ENCODE measurements at places on chromosomes 7 and 10.

GRCh38 chr10:99917963-99918825, 91.6 kb downstream of the DNMBP start:
- DNase-seq = peak; percentile 28

DNA sequence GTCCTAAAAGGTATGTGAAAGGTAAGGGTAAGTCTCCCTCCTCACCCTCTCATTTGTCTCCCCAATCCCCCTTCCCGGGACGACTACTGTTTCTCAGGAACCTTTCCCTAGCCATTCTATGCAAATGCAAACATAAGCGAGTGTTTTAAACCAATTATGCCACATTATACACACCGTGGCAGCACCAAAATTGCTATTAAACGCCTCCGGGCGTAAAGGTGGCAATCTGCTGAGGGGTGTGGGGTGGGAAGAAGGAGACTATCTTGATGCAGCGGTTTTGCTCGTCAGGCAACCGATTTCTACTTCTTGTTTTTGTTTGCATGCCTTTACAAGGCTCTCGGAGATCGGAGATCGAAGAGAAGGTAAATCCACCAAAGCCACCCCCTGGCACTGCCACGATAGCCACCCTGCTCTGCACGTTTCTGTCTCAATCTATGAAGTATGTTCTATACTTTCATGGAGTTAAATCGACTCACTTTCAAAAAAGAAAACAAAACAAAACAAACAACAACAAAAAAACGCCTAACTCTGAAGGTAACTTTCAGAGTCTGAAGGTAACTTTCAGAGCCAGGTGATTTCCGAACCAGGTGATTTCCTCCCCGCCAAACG, 46.0 kb upstream of the CDK1 start:
- DNase-seq = no peak

DNA sequence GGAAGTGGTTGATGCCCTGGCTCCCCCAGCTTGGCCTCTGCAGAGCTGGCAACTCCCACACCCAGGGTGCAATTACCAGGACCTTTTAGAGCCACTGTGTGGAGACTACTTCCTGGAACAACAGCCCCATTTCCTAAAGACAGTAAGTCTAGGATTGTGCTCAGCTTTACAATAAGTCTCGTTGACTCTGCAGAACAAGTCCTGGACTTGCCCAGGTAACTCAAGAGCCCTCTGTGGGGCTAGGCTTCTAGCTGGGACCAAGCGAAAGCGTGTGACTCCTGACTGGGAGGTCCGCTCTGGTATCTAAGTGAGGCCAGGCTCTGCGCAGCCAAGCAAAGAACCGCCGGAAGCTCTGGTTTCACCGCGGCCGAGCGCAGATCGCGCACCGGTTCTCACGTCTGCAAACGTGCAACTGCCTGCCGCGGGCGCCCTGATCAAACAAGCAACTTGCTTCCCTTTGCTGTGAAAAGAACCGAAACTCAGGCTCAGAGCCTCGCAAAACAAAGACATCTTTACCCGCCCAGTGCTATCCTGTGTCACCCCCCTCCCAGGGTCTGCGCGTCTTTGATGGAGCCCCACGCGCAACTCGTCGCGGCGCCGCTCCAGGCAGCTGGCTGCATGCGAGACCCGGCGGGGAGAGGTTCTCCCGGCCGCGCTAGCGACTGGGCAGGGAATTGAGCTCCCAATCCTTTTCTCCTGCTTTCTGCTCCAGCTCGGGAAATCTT, 4.4 kb upstream of the PDLIM1 start:
- DNase-seq = no peak

- no peak for DNase-seq
These were observed 15.2 kb downstream of the ZCWPW1 start for GRCh38 chr7:100413346-100413745.

GRCh38 chr10:85888004-85888403, 478.6 kb downstream of the GRID1 start:
- DNase-seq = no peak

DNA sequence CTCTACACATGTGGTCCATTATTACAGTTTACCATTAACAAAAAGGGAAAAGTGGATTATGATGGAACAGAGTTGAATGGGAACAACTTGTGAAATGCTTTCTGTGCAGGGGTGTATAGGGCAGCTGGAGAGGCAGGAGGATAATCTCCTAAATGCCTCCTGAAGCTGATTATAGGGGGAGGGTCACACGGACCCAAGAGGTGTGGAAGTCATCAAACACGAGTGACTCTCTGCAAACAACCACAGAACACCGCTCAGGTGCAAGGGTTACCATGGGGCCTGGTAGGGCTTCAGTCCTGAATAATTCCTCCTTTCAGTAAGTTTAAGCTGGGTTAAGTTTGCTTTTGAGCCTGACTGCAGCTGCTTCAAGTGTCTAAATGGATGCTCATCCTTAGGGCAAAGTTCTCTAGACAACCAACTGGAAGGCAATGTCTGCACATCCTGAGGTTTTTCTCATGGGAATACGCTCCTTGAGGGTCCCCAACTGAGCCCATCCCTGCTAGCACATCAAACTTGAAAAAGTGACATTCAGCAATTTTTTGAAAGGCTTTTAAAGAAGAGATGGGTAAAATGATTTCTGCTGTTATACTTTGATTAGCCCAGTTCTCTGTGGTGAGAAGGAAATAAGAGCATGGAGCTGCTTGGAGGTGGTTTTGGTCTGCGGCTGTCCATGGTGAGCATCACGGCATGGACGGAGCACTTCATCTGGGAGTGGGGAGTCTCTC, 1.9 kb downstream of the PDE6C start:
- no peak for DNase-seq

DNA sequence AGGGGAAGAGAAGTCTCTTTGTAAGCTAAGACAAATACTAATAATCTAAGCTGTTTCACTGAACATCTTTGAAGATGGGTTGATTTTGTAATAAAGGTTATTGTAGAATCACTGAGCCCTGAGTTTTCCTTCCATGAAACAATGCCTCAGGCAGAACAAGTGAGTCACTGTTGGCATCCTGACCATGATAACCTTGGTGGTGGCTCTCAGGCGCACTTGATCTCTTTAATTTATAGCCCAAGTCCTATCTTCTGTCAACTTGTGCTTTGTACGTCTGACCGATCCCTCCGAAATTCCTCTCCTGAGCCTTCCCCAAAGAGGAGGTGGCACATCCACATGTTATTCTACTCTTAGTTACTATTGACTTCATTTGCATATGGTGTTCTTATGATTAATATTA, 812.9 kb downstream of the REEP3 start:
- DNase-seq = no peak

DNA sequence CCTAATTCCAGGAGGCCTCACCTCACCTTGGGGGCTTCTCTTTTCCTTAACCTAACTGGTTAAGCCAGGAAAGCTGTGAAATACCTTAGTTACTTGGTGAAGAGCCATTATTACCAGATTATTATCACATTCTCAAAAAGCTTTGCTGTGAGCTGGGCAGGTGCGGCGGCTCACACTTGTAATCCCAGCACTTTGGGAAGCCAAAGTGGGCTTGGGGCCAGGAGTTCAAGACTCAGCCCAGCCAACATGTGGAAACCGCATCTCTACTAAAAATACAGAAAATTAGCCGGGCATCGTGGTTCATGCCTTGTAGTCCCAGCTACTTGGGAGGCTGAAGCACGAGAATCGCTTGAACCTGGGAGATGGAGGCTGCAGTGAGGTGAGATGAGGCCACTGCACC, 102.4 kb upstream of the KLF6 start:
- no peak for DNase-seq

DNA sequence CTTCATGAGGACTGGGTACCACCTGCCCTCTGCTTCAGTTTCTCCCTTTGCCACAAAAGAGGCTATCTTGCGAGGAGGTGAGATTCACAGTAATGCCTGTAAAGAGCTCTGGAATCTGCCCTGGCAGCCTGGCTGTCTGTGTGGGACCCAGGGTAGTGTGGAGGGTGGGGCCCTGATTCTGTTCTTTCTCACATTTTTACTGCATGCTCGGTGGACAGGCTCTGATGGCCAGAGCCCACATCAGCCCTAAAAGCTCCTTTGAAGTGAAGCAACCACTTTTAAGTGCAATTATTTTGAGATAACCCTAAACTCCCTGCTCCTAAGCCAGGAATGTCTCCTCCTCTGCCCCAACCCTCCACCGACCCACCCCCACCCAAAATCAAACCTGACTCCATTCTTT, 92.1 kb upstream of the PODXL start:
- DNase-seq = no peak

- no peak for DNase-seq
These were observed 113.6 kb upstream of the PCLO start for GRCh38 chr7:83276250-83276649.

DNA sequence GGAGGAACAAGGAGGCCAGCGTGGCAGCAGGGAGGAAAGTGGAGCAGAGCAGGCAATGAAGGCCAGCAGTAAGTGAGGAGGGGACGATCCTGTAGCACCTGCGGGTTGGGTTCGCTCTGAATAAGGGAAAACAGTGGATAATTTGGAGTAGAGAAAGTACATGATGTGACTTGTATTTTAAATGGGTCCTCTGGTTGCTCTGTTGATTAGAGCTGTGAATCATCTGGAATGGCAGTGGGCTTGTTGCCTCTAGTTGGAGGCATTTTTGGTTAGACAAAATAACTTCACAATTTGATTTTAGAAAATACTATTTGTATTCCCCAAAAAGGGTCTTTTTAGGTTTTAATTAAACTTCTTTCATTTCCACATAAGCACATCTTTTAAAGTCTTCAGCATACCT, 277.4 kb downstream of the ARL4A start:
- DNase-seq = no peak

DNA sequence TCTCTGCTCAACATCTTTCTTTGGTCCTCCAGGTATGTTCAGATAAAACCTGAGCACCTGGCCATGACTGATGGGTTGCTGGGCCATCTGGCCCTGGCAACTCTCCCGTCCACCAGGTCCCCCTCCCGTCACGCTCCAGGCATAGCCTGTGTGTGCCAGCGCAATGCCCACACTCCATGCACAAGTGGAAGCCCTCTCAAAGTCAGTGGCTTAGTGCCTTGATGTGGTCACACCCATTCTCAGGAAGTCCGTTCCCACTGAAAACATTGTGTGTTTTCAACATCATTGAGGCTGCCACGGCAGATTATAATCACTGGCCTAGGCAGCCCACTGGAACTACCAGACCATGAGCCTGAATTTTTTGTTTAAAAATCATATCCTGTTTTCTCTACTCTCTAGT, 170.6 kb upstream of the LANCL2 start:
- no peak for DNase-seq

GRCh38 chr10:36425131-36425797, 700.1 kb upstream of the ANKRD30A start:
- no peak for DNase-seq

GRCh38 chr7:127766831-127767459, 115.0 kb downstream of the SND1 start:
- no peak for DNase-seq

- DNase-seq = no peak
These were observed 40.8 kb upstream of the HGF start for GRCh38 chr7:81810476-81811155.

DNA sequence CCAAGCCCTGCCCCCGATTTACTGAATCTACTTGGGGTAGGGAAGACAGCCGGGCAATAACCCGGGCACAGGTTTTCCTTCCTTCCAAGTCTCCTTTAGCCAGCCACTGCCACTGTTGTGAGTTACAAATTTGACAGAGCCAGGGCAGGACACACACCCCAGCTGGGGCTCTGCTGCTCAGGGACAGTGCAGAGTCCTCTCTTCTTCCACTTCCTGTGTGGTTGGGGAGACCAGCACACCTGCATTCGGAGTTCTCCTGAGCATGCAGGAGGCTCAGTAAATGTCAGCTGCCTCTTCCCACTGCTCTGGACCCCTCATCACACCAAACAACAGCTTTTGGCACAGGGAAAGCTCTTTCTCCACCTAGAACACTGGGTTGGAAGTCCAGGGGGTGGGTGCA, 21.3 kb downstream of the CHST15 start:
- DNase-seq = no peak

DNA sequence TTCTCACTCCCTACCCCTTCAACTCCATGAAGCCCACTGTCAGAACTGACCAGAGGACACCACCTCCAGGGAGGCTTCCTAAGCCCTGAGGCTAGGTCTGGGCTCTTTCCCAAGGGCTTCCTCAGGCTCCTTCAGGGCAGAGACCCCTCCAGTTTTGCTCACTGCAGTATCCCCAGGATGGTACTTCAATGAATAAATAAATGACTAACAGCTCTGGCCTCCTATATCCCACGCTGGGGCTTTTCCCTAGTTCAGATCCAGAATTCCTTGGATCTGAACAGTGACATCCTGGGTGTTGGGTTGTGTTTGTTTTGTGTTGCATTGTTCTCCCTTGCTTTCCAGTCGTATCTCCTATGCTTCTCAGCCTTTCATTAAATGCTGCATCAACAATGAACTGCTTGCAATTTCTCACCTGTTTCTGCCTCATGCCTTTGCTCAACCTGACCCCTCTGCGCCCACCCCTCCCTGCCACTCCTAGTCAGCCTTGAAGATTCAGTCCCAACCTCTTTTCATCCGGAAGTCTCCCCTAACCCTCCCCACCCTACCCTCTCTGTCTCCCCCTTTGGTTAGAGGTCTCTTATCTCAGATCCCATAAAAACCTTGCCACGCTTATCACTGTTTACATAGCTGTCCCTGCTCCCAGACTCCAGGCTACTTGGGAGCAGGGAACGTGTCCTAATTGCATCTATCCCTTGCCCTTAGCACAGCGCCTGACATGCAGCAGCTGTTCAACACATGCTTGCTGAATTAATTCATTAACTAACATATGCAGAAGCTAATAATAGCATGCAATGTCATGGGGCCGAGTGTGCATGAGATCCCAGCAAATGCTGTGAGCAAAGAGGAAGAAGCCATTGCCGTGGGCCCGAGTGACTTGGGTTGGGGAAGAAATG, 41.7 kb downstream of the PPP1R3C start:
- DNase-seq = no peak

DNA sequence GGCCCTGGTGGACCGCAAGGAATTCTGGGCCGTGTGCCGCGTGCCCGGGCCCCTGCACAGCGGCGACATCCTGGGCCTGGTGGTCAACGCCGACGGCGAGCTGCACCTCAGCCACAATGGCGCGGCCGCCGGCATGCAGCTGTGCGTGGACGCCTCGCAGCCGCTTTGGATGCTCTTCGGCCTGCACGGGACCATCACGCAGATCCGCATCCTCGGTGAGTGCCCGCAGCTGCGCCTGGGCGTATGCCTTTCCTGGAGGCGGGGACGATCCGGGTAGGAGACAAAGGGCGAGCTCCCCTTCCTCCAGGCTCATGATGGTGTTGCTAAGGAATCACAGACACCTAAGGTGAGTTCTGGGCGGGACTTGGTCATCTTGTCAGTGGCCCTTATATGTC, 91.5 kb downstream of the NEURL1 start:
- DNase-seq = no peak

- no peak for DNase-seq
These were observed 89.1 kb upstream of the AGR3 start for GRCh38 chr7:16970732-16971482.

- no peak for DNase-seq
These were observed 759.8 kb downstream of the CNTNAP2 start for GRCh38 chr7:146876411-146876810.

DNA sequence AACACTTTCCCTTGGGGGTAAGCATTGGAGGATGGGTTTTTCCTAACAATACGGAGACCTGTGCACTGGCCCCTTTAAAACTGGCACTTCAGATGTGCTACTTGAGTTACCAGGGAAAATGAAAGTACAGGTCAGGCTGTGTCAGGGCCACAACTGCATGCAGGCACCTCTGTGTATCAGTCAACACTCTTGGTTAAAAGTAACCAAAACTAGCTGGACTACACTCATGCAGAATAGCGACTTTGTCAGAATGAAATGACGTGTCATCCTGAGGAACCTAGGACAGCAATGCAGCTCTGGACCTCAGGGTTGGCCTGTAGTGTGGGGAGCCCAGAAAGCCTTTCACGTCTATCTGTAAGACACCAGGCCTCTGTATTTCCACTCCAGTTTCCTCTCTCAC, 33.8 kb upstream of the SMKR1 start:
- DNase-seq = no peak

GRCh38 chr10:93501650-93502049, 5.2 kb downstream of the CEP55 start:
- no peak for DNase-seq
